Ureter (tissue), 1 donor: ENCODE measurements at places on chromosomes 1 and 21. TPM values are rescaled to one million over a fixed set of nuclear protein-coding genes. Genes with fewer than 3 reads are reported as not detected.

Gene ELAPOR1
- total RNA-seq: 0.75 TPM

Gene NR1I3
- not detected for total RNA-seq

Gene FAM3B
- total RNA-seq: 116 TPM

Gene AGMAT
- total RNA-seq: 2.0 TPM

Gene SEMA6C
- 6.2 TPM for total RNA-seq

Gene OLFML3
- total RNA-seq: 43.5 TPM

Gene CHI3L2
- total RNA-seq: 4.6 TPM

Gene BMP8A
- total RNA-seq: 0.23 TPM

Gene SYPL2
- 2.0 TPM for total RNA-seq

Gene ST6GALNAC3
- 11.7 TPM for total RNA-seq

Gene RXFP4
- not detected for total RNA-seq

Gene TCP10L
- total RNA-seq: 0.18 TPM

Gene MYBPH
- not detected for total RNA-seq

Gene C1orf226
- 11.8 TPM for total RNA-seq

Gene CTSE
- total RNA-seq: 25.3 TPM

Gene SLC9C2
- not detected for total RNA-seq

Gene HORMAD1
- 0.21 TPM for total RNA-seq

Gene AADACL4
- total RNA-seq: not detected

Gene AHCYL1
- total RNA-seq: 71.0 TPM

Gene ERICH3
- not detected for total RNA-seq

Gene S100A4
- 120 TPM for total RNA-seq

Gene SLC26A9
- total RNA-seq: 0.13 TPM
